ENCODE measurements at places on chromosomes 12 and 14.
A peak's percentile ranks its signal among the peaks of the same experiment; 100 is the strongest.

- no peak for DNase-seq
These were observed 78.8 kb downstream of the KCNC2 start for GRCh38 chr12:75130811-75131210.

DNA sequence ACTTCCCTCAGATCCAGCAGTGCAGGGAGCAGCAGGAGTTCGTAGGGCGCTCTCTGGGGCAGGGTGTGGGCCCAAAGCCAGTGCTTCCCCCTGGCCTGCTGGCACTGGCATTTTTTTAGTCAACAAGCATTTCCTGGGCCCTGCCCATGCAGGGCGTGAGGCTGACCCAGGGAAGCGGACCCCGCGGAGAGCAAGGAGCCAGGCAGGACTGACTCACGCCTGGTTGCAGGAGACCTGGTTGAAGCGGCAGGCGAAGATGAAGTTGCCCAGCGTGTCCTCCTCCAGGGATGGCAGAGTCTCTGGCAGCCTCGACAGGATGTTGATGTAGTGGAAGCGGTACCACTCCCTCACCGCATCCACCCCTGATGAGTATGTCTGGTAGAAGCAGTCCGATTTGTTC lies 13.5 kb downstream of the SCNN1A start:
- DNase-seq = no peak

DNA sequence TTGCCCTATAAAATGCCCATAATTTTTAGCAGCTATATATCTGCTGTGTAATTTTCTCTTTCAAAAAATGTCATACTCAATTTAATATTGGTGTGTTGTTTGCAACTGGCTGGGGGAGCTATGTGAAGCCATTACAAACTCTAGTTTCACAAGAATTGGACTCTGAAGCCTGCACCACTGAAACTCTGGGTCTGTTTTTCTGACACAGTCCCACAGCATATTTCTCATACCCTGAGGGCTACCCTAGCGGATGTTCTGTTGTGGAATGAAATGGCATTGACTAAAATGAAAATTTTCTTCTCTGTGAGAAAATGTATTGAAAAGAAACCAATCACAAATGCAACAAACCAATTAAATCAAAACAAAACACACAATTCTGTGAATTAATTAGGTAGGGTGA lies 284.6 kb upstream of the NPAS3 start:
- DNase-seq = no peak

DNA sequence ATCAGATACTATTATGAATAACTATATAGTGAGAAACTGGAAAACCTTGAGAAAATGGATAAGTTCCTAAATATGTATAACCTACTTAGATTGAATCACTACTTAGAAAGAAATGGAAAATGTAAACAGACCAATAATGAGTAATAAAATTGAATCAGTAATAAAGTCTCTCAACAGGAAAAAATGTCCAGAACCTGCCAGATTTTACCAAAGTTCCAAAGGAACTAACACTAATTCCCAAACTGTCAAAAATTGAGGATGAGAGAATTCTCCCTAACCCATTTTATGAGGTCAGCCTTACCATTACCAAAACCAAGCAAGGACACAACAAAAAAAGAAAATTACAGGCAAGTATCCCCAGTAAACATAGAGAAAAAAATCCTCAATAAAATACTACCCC lies 272.0 kb downstream of the RPAP3 start:
- DNase-seq = no peak

- no peak for DNase-seq
These were observed 119.5 kb downstream of the PAH start for GRCh38 chr12:102797528-102797927.

- no peak for DNase-seq
These were observed 37.3 kb upstream of the TBPL2 start for GRCh38 chr14:55477680-55478079.

DNA sequence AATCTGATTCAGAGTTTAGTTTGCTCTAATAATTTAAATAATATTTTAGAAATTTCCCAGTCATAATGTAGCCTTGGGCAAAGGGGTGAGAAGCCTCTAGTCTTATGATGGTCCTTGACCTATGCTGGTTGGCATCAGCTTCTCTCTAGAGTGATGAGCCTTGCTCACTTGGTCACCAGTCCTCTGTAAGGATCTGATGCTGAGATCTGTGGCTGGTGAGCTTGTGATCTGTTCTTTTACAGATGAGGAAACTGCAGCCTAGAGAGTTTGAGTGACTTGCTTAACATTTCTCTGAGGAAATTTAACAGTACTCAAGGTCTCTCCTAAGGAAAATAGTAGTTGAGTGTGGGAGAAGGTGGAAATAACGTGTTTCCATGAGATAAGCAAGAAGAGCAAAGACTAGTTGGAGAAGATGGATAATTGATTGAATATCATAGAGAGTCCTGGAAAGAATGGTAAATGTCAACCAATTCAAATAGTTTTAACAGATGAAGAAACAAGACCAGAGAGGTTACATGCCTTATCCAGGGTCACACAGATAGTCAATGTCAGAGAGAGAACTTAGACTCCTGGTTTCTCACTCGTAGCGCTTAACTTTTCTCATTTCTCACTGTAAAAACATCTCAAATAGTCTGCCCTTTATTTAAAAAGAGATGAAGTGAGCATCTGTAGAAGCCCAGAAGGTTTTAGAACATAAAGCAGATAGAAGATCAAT lies 89.7 kb upstream of the ETV6 start:
- no peak for DNase-seq

DNA sequence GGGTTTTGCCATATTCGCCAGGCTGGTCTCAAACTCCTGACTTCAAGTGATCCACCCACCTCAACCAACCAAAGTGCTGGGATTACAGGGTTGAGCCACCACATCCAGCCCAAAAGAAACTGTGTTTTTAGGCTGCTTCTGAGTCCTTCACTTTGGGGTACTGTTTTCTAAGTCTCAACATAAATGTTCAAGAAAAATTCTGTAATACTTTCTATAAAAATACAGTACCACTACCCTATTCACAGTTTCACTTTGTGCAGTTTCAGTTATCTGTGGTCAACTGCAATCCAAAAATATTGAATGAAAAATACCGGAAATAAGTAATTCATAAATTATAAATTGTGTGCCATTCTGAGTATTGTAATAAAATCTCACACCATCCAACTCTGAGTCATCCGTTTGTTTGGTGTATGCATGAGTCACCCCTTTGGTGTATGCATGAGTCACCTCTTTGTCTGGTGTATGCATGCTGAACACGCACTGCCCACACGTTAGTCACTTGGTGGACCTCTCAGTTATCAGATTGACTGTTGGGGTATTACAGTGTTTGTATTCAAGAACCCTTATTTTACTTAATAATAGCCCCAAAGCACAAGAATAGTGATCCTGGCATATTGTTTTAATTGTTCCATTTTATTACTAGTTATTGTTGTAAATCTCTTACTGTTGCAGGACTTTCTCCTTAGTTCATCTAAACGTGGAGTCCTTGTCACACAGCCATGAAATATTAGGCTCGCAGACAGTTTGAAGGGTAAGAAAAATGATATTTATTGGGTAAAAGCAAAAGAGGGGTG lies 190.2 kb downstream of the FSCB start:
- no peak for DNase-seq

DNA sequence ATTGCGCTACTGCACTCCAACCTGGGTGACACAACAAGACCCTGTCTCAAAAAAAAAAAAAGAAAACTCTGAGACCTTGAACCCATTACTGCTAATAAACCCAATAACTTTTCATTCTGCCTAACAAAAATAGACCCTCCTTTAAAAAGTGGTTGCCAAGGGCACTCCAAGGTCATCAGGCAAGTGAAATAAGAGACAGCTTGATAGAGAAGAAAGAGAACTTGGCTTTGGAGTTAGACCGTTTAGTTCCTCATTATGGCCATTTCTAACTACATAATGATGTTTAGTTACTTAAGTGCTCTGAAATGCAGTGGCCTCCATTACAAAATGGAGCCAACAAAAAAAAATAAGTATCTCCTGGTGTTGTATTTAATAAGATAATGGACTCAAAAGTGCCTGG lies 55.9 kb downstream of the PHLDA1 start:
- DNase-seq = no peak

DNA sequence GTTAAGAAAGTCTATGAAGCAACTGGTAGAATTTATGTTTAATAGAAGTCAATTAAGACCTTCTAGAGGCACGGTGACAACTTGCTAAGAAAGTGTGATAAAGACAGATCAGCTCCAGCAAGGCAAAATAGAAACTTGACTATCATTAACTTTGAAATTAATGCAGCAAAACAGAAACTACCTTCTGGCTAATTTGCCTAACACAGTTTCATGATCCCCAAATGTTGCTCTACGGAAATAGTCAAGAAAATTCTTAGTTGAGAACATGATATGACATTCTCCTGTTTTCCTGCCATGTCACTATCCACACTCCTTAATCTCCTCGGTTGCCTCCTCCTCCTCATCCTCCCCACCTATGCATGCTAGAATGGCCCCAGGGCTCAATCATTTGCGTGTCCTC lies 4.2 kb downstream of the DENND5B start:
- DNase-seq = no peak

DNA sequence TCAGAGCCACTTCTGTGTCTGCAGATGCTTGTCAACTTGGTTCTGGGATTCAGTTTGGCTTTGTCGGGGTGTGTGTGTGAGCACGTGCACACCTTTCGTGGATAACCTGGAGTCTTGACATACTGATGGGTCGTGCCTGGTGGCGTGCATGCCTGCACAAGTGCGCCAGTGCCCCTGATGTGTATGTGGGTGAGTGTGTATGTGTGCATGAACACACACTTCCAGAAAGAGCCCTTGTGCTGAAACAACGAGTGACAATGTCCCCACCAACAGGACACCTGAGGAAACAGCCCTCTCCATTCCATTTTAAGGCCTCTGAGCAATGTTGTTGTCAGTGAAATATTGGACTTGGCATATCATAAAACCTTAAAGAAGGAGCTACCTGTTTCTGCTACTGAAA lies 53.9 kb downstream of the SMUG1 start:
- no peak for DNase-seq

DNA sequence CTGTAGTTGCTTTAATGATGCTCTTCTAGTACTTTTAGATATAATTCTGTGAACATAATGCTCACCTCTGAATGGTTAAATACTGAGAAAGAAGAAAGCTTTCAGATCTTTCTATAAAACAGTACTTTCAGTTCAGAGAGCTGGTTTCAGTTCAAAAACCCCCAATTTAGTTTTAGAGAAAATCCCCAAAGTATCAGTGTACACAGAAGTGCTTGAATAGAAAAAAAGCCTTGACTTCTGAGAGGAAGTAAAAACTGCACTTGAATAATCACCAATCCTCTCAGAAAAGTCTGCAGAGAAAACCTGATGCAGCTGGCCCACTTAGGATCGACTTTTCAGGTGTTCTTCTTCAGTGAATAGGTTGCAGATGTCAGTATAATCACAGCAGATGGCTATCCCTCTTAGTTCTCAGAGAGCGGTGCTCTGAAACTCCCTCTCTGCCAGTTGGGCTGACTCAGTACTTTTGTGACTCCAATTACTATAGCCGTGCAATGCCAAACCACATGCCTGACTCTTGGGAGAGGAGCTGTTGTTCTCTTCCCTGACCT lies 616.3 kb downstream of the LRFN5 start:
- peak; percentile 64 for DNase-seq

GRCh38 chr12:91959220-91959619 lies 186.4 kb downstream of the BTG1 start:
- DNase-seq = no peak

GRCh38 chr12:38587594-38587993 lies 271.0 kb downstream of the ALG10B start:
- DNase-seq = no peak

DNA sequence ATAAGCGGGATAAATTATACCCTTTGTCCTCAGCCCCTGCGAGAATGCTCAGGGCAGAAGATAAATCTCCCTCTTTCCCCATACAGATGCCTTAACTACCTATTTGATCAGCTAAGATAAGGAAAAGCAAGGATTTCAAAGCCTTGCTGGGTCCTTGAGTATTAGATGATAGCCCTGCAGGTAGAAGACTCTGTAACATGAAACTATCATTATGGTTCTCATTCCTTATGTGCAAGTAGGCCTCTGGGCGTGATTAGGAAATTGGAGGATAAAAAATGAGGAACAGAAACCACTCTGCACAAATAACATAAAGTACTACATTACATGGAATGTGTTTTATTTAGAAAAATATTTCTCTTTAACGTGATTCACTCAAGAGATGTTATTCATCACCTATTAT lies 14.5 kb upstream of the WDR89 start:
- no peak for DNase-seq

GRCh38 chr14:21320913-21321312 lies 41.0 kb downstream of the RPGRIP1 start:
- DNase-seq = no peak

DNA sequence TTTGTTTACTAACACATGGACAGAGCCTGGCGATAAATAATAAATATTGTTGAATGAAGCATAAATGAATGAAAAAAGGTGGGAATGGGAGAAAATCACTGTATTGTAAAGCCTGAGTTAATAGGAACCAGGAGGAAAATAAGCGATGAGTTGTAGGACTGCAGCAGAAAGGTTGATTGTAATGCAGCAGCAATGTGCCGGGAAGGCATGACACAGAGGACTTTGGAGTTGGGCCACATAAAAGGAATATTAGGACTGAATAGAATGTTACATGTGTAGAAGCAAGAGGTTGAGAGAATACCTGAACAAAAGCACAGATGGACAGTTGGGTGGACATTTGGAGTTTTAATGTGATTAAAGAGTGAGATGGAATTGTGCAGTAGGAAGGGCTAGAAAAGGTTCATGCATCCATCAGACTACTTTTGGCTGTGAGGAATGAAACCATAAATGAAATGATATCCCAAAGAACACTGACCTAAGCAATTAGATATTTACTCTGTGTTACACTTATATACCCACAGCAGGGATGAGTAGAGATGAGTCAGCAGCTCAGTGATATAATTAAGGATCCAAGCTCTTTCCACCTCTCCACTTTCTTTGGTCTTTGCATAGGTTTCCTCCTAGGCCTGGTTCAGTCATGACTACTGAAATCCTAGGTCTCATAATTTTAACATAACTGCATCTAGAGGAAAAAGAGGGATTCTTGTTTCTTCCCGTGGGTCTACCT lies 55.4 kb downstream of the CCER1 start:
- DNase-seq = no peak

- DNase-seq = no peak
These were observed 49.7 kb upstream of the TRAF3 start for GRCh38 chr14:102727336-102728095.

Measured in NCI-H1092 (cell line).